ENCODE measurements at places on chromosomes 2 and 18.

- DNase-seq = no peak
Measured at GRCh38 chr2:429575-430254, 141.8 kb upstream of the ALKAL2 start.

DNA sequence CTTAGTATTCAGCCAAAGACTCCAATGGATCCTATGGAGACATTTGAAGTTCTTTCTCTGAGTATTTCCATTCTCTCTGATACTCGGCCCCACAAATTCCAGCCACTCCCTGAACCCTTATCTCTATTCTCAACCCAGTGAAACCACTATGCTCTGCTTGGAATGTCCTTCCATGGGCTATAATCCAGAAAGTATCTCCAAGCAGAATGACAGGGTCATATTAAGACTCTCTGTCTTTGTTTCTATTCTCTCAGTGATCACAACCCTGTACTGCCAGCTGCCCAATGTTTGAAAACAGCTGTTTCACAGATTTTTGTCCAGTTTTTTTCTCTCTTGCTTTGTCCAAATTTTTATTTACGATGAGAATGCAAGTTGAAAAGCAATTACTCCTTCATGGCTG, 21.9 kb downstream of the CHMP3 start:
- DNase-seq = no peak

GRCh38 chr2:1282552-1282951, 130.7 kb upstream of the TPO start:
- DNase-seq = no peak

DNA sequence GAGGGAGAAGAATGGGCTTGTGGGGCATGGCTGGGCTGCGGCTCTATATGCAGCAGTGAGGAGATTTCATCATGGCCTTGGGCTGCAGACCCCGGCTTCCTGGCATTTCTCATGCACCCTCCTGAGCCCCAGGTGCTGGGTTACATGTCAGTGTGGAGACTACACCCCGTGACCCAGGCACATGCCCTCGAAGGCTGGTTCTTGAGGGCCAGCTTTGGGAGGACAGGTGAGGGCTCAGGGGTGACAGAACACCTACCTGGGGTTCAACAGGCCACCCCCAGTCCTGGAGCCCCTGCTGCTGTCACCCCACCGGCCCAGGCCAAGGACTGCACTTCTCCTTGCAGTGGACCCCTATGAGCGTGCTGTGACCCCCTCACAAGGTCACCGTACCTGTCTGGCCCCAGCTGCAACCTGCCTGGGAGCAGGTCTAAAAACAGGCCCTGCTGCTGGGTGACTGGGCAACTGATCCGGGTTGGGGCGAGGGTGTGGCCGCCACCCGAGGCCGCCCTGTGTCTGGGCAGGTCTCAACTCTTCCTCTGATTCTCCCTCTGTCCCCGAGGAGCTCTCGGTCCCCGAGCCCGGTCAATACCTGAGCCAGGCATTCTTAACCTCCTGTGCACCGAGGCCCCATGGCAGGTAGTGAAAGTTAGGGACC, 94.8 kb upstream of the OTOS start:
- no peak for DNase-seq

DNA sequence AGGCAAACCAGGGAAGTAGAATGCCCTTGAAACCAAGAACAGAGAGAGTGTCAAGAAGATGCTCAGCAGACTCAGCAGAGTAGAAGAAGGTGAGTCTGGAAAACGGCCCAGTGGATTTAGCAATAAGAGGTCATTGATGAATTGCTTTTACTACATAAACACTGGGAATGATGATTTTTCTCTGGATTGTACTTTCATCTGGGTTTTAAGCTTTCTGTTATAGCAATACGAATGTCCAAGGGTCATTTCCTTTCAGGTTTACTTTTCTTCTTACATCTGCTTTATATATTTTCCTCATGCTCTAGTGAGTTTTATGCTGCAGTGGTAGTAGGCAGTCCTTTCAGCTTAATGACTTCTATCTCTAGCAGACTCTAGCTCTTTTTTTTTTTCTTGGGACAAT, 16.9 kb downstream of the EML6 start:
- DNase-seq = no peak

GRCh38 chr2:146992057-146992456, 852.8 kb upstream of the ACVR2A start:
- DNase-seq = no peak

GRCh38 chr2:140465301-140465700, 1665.5 kb downstream of the LRP1B start:
- no peak for DNase-seq

GRCh38 chr2:1823187-1824169, 79.2 kb upstream of the PXDN start:
- DNase-seq = no peak

GRCh38 chr2:15731213-15731888, 139.7 kb downstream of the DDX1 start:
- no peak for DNase-seq
